ENCODE measurements at places on chromosomes 2 and 18.

- DNase-seq, result no peak
Observed at GRCh38 chr18:68991286-68991685, 193.4 kb downstream of the CCDC102B start.

GRCh38 chr18:44716697-44717163, 36.0 kb downstream of the SETBP1 start:
- DNase-seq, result no peak

GRCh38 chr2:160156665-160157064, 43.4 kb downstream of the ITGB6 start:
- DNase-seq, result no peak

- DNase-seq, result no peak
Observed at GRCh38 chr18:5415665-5416064, 120.1 kb upstream of the ZBTB14 start.

DNA sequence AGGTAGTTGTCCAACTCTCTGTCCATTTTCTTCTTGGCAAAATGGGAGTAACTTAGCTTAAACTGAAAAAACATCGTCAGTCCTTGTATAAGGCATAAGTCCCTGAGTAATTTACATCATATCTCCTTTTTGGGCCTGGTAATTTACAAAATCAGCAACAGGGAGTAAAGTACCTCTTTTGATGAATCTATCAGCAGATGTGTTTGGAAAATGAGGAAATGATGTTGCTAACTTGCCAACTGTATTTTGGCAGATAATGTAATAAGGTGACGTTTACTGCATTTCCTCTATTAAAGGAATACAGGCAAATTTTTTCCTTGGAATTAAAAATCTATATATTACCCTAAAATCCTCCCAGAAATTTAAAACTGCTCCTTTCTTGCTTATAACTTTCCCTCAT, 29.2 kb downstream of the ANKRD44 start:
- DNase-seq, result no peak

GRCh38 chr2:152407204-152407721, 72.3 kb downstream of the FMNL2 start:
- DNase-seq, result no peak

- DNase-seq, result no peak
Observed at GRCh38 chr18:13500869-13501542, 225.4 kb downstream of the FAM210A start.

- DNase-seq, result no peak
Observed at GRCh38 chr2:152383702-152384101, 48.7 kb downstream of the FMNL2 start.

DNA sequence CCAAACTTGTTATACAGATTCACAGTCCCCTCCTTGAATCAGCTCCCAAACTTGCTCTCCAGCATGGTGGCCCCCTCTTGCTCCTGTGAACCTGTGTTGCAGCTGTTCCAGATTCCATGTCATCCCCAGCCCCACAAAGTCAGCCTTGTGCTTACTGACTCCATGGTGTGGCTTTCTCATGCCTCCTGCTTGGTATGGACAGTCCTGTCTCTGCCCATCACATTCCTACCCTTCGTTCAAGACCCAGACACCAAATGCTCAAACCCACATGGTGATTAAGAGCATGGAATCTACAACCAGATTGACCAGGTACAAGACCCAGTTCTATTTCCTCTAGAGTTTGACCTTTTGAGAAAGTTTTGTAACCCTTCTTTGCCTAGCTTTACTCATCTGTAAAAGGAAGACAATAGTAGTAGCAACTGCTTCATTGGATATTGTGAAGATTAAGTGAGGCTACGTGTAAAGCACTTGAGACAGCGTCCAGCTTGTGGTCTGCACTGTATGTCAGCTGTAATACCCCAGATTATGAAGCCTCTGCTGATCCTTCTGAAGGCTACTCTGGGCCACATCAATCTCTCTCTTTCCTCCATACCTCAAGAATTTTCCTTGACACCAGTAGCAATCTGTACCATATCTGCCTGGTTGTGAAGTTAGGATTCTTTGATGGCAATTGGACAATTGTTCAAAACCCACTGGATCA, 146.4 kb upstream of the HAAO start:
- no peak for DNase-seq
